ENCODE measurements at places on chromosomes 6 and 20.

- DNase-seq: no peak
Measured at GRCh38 chr6:30211899-30212298, 1.3 kb downstream of the TRIM26 start.

- DNase-seq: no peak
Measured at GRCh38 chr6:2103765-2104523, 141.5 kb downstream of the GMDS start.

DNA sequence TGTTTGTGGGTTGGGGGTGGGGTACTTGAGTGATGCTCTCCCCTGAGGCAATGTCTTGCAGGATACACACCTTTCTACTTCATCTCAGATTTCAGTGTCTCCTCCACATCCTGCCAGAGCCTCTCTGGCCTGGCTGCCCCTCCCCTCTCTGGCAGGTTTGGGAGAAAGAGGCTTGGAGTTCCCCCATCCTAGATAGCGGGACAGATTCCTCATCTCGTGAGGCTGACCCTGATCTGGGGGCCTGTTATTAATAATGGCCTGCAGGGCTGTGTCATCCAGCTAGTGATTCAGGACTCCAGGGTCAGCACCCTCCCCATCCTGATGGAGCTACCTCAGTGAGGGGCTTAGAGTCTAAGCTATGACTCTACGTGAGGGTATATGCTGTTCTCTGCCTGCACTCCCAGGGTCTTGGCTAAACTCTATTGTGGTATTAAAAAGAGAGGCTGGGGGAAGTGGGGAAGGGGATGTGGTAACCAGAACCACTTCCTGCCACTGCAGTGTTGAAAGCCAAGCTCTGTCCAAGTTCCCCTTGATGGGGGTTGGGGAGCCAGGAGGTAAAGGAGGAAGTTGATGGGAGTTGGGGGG lies 3.7 kb upstream of the MMP9 start:
- DNase-seq: no peak

DNA sequence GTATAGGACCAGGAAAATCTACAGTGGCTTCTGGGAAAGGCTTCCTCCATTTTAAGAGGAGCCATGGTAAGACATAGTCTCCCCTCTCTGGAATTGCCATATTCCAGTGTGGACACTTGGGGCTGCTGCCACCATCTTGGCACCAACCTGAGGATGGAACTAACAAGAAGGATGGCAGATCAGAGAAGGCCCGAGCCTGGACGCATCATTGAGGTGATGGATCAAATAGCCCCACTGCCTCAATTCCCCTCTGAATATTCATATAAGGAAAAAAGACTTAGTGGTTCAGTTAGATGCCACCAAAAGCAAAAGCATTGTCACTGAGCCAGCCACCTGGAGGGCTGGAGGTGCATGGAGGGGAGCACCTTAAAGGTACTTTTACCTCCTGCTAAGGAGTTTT lies 25.9 kb downstream of the PLAGL2 start:
- DNase-seq: no peak

GRCh38 chr6:13488015-13488895 lies 855 bp upstream of the GFOD1 start:
- DNase-seq: peak; percentile 22

DNA sequence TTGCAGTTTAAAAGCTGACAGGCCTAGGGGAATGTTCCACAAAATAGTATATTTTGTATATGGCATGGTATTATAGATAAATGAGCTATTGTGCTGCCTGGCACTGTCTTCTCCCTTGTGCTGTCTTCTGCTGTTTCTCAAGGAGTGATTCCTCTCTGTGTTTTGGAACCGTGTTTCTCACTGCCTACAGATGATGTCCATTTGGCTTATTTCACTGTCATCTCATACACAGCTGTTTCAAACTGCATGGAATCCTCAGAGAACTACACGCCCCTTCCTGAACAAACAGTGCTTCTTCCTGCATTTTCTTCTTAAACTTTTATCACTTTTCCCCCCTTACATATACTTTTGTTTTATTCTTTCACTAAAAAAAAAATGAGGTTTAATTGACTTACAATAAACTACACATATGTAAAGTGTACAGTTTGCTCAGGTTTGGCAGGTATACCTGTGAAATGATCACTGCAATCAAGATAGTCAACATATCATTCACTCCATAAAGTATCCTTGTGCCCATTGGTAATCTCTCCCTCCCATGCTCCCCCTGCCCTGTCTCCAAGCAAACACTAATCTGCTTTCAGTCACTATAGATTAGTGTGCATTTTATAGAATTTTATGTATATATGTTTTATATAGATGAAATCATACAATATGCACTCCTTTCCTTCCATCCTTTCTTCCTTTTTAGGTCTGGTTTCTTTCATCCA lies 43.0 kb downstream of the CBFA2T2 start:
- no peak for DNase-seq

DNA sequence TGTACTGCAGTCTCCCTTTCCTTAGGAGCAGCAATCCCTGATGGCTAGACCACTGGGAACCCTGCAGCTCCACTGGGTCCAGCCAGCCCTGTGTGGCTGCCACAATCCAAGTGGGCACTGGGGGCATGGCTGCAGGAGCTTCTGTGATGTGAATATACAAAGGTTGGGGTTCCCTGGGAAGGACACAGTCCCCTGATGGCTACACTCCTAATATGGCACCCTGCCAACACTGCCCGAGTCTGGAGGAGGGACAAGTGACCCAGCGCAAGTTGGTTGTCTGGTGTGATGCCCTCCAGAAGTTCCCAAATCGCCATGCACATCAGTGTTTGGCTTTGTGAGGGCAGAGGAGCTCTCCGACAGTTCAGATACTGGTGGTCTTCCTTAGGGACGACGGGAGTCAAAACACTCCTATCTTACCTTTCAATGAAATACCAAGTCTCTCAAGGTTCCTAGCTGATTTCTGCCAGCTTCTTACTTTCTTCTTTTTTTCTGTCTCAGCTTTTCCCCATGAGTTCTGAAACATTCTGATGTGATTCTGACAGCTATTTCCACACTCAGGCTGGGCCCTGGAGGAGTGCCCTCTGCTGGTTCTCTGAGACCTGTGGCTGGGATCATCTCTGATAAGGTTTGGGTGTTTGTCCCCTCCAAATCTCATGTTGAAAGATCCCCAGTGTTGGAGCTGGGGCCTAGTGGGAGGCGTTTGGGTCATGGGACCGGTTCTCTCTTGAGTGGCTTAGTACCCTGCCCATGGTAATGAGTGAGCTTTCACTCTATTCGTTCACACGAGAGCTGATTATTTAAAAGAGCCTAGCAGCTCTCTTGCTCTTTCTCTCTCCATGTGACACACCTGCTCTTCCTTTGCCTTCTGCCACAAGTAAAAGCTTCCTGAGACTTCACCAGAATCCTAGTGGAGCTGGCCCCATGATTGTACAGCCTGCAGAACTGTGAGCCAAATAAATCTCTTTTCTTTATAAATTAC lies 15.5 kb upstream of the ZFP57 start:
- DNase-seq: no peak
